ENCODE measurements at places on chromosomes 7 and 10.

- no peak for DNase-seq
Observed at GRCh38 chr10:114821915-114822443, 399 bp downstream of the FHIP2A start.

GRCh38 chr10:218798-219197 lies 83.5 kb downstream of the ZMYND11 start:
- DNase-seq, result no peak

DNA sequence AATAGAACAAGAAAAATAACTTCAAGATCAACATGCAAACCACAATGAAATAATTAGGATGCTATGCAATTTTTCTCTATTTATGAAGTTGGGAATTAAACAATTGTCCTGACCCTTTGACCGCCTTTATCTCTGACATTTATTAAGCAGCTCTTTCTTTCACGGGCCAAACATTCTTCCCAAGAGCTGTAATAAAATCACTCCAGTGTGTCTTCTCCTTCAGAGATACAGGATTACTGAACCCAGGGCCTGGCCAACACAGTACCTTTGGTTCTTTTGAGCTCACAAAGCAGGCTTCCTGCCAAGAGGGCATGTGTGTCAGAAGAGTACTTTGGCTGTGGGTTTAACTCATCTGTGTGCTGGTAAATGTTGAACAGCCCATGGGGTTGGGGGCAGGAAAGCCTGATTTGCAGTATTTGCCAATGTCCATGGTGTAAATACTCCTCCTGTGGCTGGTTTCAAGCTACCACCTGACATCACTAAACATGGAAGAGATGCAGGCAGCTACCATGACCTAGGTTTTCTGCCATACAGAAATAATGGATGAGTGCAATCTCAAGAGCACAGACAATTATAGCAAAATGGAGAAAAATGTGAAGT lies 121.7 kb downstream of the FANK1 start:
- DNase-seq, result no peak

DNA sequence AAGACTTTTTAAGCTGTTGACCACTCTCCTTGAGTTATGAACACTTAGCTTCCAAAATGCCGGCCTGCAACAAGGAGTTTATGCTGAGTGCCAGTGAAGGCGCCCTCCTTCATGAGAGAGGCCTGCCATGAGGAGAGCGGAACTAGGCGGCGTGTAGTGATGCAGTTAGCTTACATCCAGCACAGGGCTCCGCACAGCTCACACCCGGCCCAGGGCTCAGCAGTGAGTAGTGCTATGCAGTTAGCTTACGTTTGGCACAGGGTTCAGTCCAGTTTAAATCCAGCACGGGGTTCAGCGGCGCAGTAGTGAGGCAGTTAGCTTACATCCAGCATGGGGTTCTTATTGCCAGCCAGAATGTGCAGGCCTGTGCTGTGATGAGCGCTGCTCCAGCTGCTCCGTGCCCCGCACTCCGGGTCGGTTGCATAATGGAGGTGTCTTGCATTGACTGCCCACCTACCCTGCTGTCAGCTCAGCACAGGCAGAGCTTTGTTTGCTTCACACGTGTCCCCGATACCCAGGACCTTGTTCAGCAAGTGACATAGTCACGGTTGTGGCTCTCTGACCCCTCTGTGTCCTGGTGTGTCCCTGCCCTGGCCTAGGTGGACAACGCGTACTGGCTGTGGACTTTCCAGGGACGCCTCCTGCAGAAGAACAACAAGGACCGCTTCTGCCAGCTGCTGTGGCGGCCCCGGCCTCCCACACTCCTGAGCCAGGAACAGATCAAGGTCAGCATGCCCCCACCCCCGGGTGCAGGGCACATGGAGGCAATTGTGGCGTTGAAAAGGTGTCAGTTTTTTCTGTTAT lies 21.9 kb downstream of the EIF3B start:
- no peak for DNase-seq

DNA sequence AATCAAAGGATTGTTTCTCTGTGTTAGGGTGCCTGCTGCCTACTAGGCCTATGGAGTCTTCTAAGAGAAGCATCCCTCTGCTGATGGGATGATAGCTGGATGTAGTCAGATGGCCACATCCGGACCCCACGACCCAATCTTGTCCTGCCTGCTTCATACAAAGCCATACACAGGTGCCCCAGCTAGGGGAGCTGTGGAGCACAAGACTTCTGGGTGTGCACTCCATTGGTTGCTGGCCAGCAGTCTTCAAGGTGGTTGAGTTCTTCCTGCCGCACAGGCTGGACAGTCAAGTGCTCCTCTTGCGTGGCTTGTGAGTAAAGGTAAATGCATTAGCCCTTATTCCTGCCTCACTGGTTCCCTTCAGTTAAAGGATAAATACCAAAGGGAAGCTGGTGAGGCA lies 120.2 kb downstream of the TEX36 start:
- DNase-seq, result no peak

GRCh38 chr7:91685544-91685943 lies 195.0 kb downstream of the MTERF1 start:
- DNase-seq, result no peak

DNA sequence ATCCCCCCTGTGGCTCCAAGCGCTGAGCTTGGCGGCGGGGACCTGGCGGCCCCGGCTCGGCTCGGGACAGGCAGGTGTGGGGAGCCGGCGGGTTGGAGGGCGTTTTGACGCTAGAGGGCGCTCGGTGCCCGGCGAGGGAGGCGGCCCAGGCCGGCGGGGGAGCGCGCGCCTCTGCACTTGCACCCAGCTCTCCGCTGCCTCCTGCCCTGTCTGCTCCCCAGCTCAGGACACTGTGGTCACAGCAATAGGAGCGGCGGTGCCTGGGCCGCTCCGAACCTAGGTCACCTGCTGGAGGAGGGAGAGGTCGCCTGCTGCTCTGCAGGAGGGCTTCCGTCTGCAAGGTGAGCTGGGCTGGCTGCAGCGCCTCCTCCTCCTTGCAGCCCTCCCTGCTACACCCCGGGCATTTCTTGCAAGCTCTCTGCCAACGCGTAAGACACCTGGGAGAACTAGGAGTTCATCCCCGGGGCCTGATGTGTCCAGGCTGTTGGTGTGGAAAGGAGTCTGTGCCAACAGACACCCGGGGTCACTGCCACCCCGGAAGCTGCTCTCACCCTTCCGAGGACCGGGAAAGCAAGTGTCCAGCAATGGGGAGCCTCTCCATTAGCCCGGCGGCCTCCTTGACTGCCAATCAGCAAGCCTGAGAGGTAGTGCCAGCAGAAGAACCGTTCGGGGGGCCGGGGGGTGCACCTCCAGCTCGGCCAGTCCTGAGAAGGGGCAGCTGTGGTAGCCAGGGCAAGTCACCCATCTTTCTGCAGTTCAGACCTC lies 620.4 kb downstream of the GALNT17 start:
- peak; percentile 7 for DNase-seq

DNA sequence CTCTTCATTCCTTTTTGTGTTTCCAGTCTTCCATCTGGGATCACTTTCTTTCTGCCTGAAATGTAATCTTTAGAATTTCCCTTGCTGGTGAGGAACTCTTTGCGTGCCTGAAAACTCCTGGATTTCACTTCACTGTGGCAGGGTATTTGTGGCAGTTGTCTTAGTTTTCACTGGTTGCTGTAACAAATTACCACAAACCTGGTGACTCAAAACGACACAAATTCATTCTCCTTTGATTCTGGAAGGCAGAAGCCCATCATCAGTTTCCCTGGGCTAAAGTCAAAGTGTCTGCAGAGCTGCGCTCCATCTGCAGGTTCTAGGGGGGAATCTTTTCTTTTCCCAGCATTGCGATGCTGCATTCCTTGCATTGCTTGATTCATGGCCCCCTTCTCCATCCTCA lies 109.3 kb downstream of the RBM20 start:
- DNase-seq, result no peak

- DNase-seq, result no peak
Observed at GRCh38 chr10:12418725-12419261, 69.4 kb downstream of the CAMK1D start.

- no peak for DNase-seq
Observed at GRCh38 chr10:132492323-132493025, 45.1 kb upstream of the INPP5A start.

DNA sequence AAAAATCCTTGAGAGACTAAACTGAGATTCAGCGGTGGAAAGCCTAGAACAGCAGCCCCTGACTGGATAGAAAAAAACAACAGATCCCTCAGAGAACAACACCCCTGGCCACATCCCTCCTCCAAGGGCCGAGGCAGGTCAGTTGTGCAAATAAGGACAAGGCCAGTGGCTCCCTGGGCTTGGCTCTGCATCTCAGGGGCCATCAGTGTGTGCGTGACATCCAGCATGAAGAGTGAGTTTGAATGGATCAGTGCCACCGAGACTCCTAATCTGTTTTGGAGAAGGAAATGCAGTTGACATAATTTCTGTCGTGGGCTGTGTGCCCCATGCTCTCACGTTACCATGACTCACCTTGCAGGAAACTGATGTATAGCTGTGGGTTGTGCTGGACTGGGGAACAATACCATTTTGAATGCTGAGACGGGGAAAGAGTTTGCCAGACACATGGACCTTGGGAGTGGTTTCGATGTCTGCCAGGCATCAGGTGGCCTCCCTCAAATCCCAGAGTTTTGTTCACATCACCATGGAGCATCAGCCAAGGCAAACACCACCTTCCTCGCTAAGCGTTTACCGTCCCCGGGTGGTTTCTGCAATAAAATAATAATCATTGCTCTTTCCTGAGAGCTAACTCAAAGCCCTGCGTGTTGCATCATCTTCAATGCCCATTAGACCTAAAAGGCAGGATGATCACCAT lies 153.2 kb upstream of the FZD8 start:
- DNase-seq, result no peak

GRCh38 chr10:61179771-61180170 lies 235.8 kb upstream of the RHOBTB1 start:
- DNase-seq, result no peak

DNA sequence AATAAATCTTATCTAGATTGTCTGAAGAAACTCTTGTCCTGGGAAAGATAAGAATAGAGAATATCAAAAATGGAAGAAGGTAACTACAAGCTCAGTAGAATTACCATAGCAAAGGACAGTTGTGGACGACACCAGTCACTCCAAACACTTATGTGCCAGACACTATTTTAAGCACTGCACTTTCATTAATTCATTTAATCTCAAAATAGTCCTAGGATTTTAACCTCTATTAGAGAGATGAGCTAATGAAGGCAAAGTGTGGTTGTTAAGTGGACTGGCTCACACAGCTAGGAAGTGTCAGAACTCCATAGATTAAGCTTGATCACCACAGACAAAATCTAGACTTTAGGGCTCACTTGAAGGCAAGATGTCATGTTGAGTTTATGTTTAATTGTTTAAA lies 168.9 kb downstream of the CDC14C start:
- no peak for DNase-seq

DNA sequence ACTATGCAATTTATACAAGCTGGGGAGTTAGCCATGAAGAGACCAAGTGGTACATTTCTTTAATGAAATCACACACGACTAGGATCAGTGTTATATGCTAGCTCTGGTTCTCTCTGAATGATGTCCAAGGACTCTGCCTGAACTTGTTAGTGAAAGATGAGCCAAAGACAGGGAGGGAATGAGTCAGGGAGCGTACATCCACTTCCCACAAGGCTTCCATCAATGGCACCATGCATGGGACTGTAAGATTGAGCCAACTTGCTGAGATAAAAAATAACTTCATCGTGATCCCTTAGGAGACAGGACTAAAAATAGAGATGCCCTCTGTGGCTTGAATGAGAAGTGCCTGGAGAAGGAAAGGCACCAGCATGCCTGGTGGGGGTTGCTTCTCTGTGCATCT lies 629.7 kb downstream of the ACTR3B start:
- no peak for DNase-seq

GRCh38 chr7:34187798-34188307 lies 282.5 kb downstream of the BMPER start:
- DNase-seq, result no peak

- DNase-seq, result no peak
Observed at GRCh38 chr7:18221377-18222293, 194.0 kb upstream of the PRPS1L1 start.

- no peak for DNase-seq
Observed at GRCh38 chr7:12661581-12661980, 25.9 kb upstream of the ARL4A start.

DNA sequence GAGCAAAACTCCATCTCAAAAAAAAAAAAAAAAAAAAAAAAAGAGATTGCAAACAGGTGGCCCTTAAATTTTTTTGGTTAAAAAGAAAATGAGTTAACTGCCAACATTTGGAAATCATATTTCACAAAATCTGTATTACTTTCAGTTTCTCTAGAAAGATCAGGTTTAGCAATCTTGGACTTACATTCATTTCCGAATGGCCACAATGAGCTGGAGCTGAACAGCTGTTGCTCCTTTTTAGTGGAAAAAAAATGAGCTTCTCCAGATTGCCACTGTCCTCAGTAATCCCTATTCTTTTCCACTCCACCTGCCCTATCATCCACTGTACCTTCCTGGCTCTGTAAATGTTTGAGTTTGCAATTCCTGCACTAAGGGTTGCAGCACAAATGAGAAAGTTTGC lies 43.6 kb downstream of the RAB11FIP2 start:
- no peak for DNase-seq

- no peak for DNase-seq
Observed at GRCh38 chr10:53009961-53010907, 237.7 kb upstream of the MBL2 start.

- no peak for DNase-seq
Observed at GRCh38 chr10:94080108-94080507, 86.4 kb downstream of the PLCE1 start.

DNA sequence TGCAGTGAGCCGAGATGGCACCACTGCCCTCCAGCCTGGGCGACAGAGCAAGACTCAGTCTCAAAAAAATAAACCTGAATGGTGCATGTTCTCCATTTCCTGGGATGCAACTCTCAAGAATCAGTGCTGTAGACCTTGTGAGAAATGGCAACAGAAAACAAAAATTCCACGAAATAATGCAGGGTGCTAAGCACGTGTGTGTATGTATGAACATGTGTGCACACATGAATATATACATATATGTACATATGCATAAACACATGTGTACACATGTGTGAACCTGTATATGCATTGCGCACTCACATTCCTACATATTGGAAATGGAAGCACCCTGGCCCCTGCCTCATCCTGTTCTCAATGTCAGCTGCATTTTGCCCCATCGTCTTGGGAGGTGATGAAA lies 548.5 kb downstream of the TCERG1L start:
- DNase-seq, result no peak

DNA sequence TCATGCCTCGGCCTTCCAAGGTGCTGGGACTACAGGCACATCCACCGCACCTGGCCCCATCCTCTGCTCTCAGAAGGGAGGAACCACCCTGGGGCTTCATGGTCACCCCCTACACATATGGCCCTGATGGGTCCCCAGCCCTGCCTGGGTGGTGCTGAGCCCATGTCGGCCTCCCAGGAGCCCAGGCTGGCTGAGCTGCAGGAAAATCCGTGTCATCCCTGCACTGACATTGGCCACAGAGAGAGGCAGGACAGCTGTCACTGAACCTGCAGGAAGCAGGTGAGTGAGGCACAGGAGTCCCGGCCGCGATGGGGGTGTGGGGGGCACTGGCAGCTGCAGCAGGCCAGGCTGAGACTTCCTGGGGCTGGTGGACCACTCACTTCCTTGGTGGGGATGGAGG lies 8.0 kb downstream of the GRIFIN start:
- DNase-seq, result no peak

Data from CD4-positive, alpha-beta T cell treated with Interleukin-17A for 1 hour (primary cell).